ENCODE measurements at places on chromosomes 1 and 21.

GRCh38 chr1:6234502-6235295, 1.1 kb downstream of the ICMT start:
- no peak for DNase-seq

DNA sequence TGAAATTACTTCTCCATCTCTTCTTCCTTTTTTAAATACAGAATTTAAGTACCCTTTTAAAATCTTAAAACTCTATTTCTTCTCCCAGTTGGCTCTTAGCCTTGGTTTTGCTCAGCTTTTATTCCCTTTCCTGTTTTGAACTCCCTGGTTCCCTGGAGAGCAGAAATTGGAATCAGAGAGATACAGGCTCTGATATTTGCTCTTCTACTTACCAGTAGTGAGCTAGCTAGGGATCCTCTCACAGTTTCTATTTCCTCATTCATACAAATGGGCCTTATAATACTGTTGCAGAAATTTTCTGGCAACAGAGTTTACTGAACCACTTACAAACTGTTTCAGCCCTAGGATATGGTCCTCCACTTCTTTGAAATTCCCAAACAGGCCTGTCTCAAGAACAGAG, 606.3 kb downstream of the NUF2 start:
- DNase-seq = no peak

DNA sequence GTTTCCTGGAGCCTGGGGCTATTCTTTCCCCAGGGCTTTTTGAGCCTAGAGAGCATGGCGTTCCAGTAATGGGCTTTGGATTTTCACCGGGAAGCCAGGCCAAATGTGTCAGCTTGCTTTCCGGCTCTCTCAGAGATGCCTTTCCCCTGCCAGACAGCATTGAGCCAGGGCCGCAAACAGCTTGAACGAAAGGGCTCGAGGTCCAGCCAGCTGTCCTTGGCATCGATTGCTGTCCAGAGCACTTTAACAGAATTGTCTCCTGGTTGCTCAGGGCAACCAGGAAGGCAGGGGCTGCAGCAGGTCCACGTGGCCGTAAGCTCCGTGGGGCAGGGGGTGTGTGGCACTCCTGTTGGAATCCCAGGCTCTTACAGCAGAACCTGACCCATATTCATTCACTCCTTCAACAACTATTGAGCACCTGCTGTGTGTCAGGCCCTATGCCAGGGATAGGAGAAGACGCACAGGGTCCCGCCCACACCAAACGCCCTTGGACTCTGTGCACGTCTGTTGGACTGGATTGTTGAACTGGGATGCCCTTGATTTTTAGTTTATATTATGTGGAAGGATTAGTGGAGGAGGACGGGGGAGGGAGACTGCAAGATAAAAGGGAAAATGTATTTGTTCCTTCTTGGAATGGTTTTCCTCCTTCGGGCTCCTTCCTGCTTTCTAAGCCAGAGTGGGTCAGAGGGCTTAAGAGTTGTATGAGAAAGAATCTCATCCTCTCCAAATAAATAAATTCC, 38.7 kb upstream of the EFHD2 start:
- DNase-seq = no peak

GRCh38 chr1:161085165-161085564, 4.2 kb downstream of the NECTIN4 start:
- no peak for DNase-seq

DNA sequence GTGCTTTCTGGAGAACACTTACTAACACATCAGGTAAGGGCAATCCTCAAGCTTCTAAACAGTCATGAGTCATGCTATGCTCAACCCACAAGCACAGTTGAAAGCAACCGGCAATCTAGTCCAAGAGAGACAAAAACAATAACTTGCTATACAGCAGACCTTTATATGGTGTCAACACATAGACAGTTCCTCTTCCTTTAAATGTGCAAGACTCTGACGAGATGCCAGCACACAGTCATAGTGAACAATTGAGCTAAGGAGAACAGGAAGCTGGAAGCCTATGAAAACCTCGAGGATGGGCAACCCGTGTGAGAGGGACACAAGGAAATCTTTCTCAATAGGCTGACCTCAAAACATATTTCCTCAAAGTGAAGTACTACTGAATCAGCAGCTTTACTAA, 5.3 kb downstream of the ADIPOR1 start:
- DNase-seq = no peak

Measured in right kidney (tissue), 9 donors.